Spleen (tissue), 13 donors: ENCODE measurements at places on chromosomes 13 and 19. TPM values are rescaled to one million over a fixed set of nuclear protein-coding genes. Genes with fewer than 3 reads are reported as not detected.

The TGFBR3L gene
- not detected for total RNA-seq

The ZNF709 gene
- 6.8 TPM for total RNA-seq

The SKA3 gene
- 2.0 TPM for total RNA-seq

The PBX4 gene
- 8.2 TPM for total RNA-seq

The FCGBP gene
- 14.0 TPM for total RNA-seq

The GPC6 gene
- 4.5 TPM for total RNA-seq

The ADGRE3 gene
- total RNA-seq, result 2.1 TPM

The NLRP4 gene
- total RNA-seq, result not detected

The ISYNA1 gene
- 44.2 TPM for total RNA-seq

The NBEA gene
- 12.9 TPM for total RNA-seq

The TOMM40 gene
- 33.6 TPM for total RNA-seq

The ZNF568 gene
- 12.2 TPM for total RNA-seq

The CCDC194 gene
- total RNA-seq, result 1.9 TPM

The ICAM5 gene
- 0.79 TPM for total RNA-seq

The ZNF814 gene
- 18.0 TPM for total RNA-seq

The KLK15 gene
- total RNA-seq, result not detected

The RAB3A gene
- total RNA-seq, result 1.5 TPM

The POGLUT2 gene
- total RNA-seq, result 5.5 TPM

The SLC10A2 gene
- not detected for total RNA-seq

The C19orf81 gene
- total RNA-seq, result not detected

The BORCS8 gene
- 52.1 TPM for total RNA-seq

The HRC gene
- total RNA-seq, result 0.27 TPM

The CTXN1 gene
- 2.1 TPM for total RNA-seq

The CYP4F2 gene
- total RNA-seq, result not detected

The UHRF1 gene
- 5.9 TPM for total RNA-seq

The PTGER1 gene
- total RNA-seq, result 6.0 TPM

The B3GNT8 gene
- 16.3 TPM for total RNA-seq

The ZNF584 gene
- total RNA-seq, result 11.2 TPM

The CEACAM21 gene
- 22.4 TPM for total RNA-seq

The ANKRD24 gene
- total RNA-seq, result 0.67 TPM

The LAIR1 gene
- total RNA-seq, result 125 TPM
